ENCODE measurements at places on chromosomes 13 and 19.

- no peak for DNase-seq
Observed at GRCh38 chr13:88887045-88887662, 1216.0 kb downstream of the SLITRK5 start.

- DNase-seq = no peak
Observed at GRCh38 chr13:71663431-71663830, 203.6 kb downstream of the DACH1 start.

DNA sequence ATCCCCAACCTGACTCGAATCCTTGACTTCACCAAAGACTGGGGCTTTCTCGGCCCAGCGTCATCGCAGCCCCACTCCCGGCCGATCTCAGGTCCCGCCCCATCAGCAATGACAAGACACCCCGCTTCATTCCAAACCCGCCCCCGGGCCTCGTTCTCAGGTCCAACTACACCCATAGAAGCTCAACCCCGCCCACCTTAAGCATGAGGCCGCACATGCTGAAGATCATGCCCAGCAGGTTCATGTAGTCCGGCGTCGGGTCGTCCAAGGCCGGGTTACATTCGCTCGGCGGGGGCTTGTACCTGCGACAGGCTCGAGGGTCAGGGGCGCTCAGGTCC lies 2.3 kb downstream of the WDR83 start:
- no peak for DNase-seq

- no peak for DNase-seq
Observed at GRCh38 chr19:2469102-2469914, 6.6 kb upstream of the GADD45B start.

- DNase-seq = no peak
Observed at GRCh38 chr19:32266460-32266859, 79.0 kb upstream of the ZNF507 start.

DNA sequence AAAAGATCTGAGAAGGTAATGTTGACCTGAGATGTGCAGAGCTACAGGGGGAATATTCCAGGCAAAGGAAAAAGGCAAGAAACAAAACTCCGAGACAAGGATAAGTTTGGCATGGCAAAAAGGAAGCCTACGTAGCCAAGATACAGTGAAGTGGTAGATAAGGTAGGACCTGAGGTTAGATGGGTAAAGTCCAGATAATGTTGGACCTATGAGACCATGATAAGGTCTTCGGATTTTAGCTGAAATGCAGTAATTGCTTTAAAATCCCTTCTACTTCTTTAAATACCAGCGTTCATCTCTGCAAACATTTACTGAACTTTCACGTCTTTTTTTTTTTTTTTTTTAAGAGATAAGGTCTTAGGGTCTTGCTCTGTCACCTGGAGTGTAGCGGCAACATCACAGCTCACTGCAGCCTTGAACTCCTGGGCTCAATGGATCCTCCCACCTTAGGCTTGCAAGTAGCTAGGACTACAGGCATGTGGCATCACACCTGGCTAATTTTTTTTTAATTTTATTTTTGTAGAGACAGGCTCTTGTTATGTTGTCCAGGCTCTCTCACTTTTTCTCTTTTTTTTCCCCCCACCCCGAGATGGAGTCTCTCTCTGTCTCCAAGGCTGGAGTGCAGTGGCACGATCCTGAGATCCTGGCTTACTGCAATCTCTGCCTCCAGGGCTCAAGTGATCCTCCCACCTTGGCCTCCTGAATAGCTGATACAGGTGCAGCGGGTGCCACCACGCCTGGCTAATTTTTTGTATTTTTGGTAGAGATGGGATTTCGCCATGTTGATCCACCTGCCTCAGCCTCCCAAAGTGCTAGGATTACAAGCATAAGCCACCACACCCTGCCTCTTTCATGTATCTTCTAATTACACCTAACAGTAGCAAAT lies 4.2 kb upstream of the WBP4 start:
- no peak for DNase-seq

GRCh38 chr13:25190771-25191170 lies 18.7 kb upstream of the AMER2 start:
- DNase-seq = no peak

- no peak for DNase-seq
Observed at GRCh38 chr13:30148171-30148754, 159.1 kb downstream of the KATNAL1 start.

DNA sequence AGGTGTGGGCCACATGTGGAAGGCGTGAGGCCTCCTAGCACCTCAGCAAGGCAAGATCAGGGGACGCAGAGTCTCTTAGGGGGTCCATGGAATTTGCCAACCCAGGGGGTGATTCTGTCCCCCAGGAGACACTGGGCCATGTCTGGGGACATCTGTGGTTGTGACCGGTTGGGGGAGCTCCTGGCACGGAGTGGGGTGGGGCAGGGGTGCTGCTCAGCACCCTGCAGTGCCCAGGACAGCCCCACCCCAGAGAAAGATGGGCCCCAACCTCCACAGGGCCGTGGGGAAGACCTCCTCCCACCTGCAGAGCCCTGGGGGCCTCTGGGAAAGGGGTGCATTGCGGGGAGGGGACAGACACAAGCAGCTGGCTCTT lies 4.0 kb downstream of the MKNK2 start:
- DNase-seq = no peak

DNA sequence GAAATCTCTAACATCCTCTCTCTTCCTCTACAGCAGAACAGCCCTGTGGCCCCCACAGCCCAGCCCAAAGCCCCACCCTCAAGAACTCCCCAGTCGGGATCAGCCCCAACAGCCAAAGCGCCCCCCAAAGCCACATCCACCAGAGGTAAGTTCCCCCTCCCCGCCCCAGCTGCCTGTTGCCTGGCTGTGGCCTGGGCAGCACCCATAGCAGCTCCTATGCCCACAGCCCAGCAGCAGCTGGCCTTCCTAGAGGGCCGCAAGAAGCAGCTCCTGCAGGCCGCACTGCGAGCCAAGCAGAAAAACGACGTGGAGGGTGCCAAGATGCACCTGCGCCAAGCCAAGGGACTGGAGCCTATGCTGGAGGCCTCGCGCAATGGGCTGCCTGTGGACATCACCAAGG lies 14.5 kb downstream of the CC2D1A start:
- no peak for DNase-seq

DNA sequence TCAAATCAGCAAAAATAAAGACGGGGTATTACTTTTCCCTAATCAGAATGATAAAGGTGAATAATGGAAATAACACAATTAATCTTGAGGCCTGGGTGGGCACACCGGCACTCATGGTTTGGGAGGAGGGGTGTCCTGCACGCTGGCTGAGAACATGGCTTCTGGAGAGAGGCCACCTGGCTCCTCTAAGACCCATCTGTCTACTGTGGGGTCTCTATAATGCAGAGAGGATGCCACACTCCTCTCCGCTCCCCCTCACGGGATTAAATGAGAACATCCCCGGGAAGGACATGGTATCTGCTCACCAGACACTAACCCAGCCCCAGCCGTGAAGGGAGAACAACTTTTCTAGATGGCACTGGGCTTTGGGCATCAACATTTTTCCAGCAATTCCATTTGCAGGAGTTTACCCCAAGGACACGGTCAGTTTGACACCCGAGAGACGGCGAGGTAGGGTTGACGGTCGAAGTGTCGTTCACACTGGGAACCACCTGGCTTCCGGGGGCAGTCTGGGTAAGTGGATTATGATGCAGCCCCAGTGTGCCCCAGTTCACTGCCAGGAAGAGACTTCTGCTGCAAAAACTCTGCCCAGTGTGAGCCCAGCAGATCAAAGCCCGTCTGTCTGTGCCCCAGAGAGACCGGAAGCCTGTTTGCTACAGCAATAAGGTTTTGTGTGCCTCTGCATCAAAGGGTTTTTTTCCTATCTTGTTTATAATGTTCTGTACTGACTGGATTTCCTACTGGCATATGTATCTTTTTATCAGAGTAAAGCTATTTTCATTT lies 56.6 kb downstream of the CEBPG start:
- no peak for DNase-seq

DNA sequence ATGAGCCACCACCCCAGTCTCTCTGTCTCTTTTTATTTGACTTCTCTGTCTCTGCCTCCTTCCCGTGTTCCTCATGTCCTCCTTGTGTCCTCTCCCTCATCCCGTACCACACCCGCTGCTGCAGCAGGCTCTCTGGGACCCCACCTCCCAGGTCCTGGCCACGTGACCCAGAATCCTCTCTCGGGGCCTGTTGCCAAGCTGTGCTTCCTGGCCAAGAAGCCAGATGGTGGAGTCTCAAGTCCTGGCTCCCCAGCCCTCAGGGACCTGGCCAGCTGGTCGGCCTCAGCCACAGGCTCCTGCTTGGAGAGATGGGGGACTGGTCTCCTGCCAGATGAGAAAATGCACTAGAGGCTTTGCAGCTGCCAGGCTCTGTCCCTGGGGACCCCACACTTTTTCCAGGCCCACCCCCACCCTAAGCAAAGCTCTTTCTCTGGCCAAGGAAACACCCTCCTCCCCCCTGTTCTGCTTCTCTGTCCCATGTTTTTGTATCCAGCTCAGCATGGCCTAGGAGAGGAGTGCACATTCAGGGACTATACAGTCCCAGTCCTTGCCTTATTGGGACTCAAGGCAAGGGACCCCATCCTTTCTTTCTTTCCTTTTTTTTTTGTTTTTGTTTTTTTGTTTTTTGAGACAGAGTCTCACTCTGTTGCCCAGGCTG lies 34.3 kb upstream of the SHKBP1 start:
- peak; percentile 12 for DNase-seq

DNA sequence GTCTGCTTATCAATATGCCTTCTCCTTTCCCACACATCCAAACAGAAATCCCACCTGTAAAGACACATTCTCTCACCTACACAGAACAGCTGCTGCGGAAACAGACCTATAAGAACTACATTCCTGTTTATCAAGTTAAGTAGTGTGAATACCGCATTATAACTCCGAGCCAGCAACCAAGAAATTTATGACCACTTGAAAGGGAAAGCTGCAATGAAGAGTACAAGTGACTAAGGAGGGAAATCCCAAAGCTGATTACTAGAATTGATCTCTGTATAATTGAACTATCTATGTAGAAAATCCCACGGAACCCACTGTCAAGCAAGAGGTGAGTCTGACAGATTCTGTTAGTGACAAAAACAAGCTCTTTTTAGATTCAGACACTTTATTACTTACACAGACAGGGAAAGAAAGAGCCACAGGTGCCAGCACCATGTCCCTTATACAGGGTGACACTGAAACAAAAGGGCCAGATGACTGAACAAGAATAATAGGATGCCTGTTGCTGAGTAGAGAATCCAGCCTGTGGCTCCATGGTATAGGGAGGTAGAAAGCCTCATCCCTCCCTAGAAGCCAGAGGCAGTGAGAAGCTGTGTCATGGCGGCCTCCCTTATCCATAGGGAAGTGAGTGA lies 1.6 kb upstream of the IGFL4 start:
- no peak for DNase-seq

- no peak for DNase-seq
Observed at GRCh38 chr13:35797991-35798390, 321.5 kb upstream of the MAB21L1 start.

- DNase-seq = no peak
Observed at GRCh38 chr13:78867655-78868054, 208.7 kb upstream of the OBI1 start.

GRCh38 chr19:583198-583967 lies 6.3 kb upstream of the HCN2 start:
- no peak for DNase-seq

DNA sequence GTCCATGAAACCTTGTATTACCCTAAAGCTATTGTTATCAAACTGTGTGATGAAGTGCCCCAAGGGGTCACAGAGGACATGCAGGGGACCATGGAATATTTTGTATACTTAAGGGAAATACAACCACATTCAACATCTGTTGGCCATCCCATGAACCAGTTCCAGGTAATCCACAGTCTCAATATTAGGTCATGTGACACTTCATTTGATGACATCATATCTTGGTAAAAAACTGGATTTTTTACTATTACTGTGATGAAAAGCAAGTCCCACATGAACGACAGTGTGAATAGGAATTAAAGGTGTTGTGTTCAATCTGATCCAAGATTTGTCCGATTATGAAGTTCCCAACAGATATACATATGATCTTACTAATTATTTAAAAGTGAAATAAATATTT lies 355.2 kb downstream of the IRS2 start:
- no peak for DNase-seq

DNA sequence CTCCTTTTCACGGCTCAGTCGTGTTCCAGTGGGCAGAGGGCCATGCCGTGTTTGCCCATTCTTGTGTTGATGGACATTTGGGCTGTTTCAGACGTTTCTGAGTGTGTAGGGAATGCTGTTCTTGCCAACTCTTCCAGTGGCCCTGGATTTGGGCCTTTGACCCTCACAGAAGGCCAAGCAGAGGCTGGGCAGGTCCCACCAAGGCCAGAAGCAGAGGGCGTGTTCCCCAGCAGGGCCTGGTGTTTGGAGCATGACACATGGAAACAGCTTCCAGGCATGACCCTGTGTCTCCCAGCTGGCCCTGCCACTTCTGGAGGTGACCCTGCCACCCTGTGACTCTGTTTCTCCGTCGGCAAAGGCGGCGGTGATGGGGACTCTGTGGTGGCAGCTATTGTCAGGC lies 35.9 kb downstream of the EFNA2 start:
- no peak for DNase-seq

DNA sequence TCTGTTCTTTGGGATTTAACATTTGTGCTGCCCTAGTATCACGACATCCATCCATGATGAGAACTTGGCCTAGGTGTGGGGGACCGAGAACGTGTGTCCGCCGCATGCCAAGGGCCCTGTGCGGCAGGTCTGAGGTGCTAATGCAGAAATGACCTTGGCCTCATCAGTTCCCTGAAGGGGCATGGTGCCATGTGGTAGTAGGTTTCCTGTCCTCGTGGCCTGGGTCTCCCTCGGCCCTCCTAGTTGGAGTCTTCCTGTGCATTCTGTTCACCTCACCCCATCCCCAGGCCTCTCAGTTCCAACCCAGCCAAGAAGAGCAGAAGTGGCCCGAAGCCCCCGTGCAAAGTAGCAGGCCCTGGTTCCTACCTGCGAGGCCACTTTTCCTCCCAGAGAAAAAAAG lies 59.8 kb downstream of the GGACT start:
- no peak for DNase-seq

DNA sequence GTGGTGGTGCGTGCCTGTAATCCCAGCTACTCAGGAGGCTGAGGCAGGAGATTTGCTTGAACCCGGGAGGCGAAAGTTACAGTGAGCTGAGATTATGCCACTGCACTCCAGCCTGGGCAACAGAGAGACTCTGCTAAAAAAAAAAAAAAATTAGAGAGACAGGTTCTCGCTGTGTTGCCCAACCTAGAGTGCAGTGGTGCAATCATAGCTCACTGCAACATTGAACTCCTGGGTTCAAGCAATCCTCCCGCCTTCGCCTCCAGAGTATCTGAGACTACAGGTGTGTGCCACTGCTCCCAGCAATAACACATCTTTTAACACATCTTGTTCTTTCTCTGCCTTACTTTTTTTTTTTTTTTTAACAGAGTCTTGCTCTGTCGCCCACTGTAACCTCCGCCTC lies 32.7 kb downstream of the CLEC17A start:
- no peak for DNase-seq

GRCh38 chr13:39149896-39150295 lies 111.6 kb downstream of the NHLRC3 start:
- no peak for DNase-seq

- no peak for DNase-seq
Observed at GRCh38 chr19:28135825-28136224, 1077.1 kb downstream of the UQCRFS1 start.
